Mesendoderm (in vitro differentiated cells): ENCODE measurements at places on chromosomes 6 and 20.
A peak's percentile ranks its signal among the peaks of the same experiment; 100 is the strongest.

DNA sequence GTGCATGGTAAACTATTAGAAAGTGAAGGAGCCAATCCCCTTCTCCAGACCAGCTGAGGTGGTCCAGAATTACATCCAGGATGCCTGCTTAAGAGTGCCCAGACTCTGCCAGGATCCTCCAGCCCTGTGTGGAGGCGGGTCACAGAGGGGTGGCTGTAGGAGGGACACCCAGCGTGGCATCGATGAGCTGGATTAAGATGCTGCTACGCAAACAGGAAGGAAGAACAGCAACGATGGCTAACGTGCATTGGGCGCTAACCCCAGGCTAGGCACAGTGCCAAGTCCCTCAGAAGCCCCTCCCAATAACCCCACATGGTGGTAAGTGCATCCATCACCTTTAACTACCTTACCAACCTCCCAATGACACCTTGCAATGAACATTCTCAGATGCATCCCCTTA, 63.9 kb upstream of the MRPS10 start:
- DNase-seq: no peak

DNA sequence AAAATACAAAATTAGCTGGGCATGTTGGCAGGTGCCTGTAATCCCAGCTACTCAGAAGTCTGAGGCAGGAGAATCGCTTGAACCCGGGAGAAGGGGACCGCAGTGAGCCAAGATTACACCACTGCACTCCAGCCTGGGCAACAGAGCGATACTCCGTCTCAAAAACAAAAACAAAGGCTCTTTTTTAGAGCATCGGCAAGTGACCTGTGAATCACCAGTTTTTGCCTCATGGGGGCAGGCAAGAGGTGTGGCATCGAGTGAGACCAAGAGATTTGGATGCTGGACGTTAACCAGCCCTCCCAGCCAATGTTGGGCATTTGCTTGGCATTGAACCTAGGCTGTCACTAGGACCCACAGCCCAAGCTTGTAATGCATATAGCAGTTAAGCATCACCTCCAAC, 14.6 kb upstream of the CDK5RAP1 start:
- peak; percentile 60 for DNase-seq

DNA sequence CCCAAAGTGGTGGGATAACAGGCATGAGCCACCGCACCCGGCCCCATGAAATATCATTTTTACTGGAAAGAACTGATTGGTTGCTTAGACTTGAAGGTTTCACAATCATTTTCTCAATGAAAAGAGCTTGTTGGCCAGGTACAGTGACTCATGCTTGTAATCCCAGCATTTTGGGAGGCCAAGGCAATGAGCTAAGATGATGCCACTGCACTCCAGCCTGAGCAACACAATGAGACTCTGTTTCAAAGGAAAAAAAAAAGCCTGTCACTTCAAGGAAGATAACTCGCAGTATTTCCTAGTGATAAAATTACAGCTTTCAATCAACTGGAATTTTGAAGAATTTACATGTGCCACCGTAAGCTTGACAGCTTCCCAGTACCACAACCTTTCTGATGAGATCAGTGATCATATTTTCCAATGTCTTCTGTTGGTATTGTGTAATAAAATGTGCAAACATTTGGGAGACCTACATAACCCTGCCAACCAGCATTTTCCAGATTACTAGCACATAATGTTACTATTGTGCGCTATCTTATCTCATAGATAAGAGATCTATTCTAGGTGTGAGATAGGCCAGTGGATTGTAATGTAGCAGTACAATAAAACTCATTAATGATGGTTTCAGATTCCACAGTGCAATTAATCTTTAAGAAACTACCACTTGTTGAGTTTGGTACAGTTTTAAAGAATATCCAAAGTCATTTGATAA, 7.2 kb downstream of the PNLDC1 start:
- peak; percentile 69 for DNase-seq

DNA sequence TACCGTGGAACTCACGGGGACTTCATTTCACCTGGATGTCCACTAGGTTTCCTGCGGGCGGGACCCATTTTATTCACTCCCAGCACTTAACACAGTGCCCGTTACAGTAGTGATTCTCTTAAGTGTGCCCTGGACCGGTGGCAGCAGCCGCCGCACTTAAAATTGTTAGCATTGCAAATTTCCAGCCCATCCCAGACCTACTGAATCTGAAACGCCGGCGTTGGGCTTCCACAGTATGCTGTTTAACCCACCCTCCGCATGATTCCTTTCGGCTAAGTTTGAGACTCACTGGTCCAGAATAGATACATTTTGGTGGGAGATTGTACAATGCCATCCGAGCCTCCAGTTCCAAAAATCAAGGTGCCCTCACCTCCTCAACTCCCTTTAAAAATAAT, 967 bp downstream of the SMPDL3A start:
- DNase-seq: no peak
